ENCODE measurements at places on chromosomes 12 and 14. TPM values are rescaled to one million over a fixed set of nuclear protein-coding genes. Genes with fewer than 3 reads are reported as not detected.

REP15 gene
- 7.5 TPM for total RNA-seq

GRCh38 chr12:80186727-80187217, 87.4 kb downstream of the OTOGL start:
- DNase-seq: no peak

DNA sequence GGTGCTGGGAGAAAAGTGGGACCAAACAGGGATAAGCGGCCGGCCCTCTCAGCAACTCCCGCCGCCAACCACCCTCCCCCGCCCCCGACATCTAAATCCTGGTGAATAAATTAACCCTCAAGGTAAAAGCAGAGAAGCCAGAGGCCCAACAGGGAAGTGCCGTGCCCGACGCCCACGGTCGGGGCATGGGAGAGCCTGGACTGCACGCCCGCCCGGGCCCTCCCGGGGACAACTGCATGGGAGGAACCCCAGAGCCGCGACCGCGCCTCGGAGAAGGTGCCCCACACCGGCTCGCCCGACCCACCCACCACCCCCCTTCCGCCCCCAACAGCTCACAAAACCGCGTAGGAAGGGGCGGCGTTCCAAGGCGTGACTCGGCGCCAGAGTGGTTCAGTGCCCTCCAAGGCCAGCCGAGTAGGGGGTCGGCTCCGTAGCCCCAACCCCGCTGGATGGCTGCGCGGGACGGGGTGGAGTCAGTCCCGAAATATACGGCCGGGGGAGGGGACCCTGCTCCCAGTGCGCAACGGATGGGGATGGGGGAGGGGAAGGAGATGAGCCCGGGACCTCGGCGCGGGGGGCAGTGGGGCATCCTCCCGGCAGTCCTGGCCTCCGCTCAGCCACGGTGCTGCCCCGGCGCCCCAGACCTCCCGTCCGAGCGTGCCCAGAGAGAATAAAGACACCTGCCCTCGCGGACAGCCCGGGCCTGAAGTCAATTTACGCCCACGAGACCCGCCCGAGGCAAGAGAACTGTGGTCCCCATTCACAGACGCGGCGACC, 732 bp downstream of the SLC25A29 start:
- peak; percentile 62 for DNase-seq

GRCh38 chr12:79000501-79000900, 135.9 kb downstream of the SYT1 start:
- no peak for DNase-seq

DNA sequence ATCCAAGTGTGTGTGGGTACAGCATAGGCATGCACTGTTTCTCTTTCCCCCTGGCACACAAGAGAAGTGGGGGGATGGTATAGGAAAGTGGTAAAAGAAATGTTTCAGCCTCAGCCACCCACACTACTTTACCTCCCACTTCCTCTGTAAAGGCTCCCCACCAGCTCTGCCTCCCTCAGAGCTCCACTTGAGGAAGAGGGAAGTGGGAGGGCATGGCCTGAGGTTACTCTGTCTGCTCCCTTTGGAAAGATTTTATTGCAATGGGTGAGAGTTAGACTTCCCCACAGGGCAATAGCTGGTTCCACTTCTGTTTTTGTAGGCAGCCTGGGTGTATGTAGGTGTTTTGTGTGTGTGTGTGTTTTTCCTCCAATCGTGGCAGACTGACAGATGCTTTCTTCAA, 145.3 kb downstream of the SSPN start:
- no peak for DNase-seq

GRCh38 chr14:94689218-94689984, 77.2 kb downstream of the SERPINA3 start:
- DNase-seq: peak; percentile 80

GRCh38 chr12:27290501-27291168, 42.0 kb upstream of the BMAL2 start:
- no peak for DNase-seq

- no peak for DNase-seq
These were observed 11.9 kb upstream of the DCN start for GRCh38 chr12:91194500-91194899.

Measured in left ventricle myocardium superior (tissue), 1 donor.